Ovary (tissue), 10 donors: ENCODE measurements at places on chromosomes 4 and X.

DNA sequence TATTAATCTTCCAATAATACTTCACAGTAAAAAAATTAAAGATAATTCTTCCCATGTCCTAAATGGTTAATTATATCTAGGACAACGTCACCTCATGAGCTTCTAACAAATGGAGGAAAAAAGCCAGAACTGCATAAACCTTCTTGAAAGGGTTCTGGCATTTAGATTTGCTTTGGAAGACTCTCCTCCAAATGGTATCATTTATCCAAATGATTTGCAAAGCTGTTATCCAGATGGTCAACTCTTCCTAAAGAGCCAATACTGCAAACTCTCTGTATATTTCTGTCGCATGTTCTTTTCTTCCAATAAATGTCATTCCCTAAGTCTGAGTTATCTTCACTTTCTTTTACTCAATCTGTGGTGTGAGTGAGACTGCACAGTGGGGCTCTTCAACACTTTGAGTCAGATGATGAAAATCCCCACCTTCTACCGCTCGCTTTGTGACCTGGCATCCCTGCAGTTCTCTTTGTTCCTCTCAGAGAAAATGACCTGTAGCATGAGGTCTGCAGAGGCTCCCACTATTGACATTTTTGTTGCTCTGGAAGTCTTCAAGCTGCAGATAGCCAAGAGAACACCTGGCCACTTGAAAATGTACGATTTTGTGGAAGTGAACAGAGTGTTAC lies 52.9 kb downstream of the TMEM150C start:
- no peak for DNase-seq

GRCh38 chr4:124386648-124387047 lies 325.9 kb downstream of the ANKRD50 start:
- no peak for DNase-seq

DNA sequence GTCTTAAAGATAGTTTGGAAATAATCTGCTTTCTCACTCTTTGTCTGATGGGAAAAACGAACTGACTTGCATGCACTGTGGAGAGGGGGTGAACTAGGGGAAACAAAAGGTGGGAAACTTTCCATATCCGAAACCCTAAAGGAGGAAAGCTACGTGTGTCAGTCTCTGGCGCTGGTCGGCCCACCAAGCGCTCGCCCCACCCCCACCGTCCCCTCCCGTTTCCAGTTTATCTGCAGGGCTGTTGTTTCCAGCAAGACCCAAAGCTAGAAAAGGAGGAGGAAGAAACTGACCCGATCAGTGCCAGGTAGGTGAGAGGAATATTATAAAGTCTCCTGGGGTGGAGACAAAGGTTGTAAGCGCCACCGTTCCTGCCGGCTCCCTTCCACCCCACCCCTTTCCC lies 552 bp downstream of the TCEAL9 start:
- DNase-seq, result peak; percentile 52

DNA sequence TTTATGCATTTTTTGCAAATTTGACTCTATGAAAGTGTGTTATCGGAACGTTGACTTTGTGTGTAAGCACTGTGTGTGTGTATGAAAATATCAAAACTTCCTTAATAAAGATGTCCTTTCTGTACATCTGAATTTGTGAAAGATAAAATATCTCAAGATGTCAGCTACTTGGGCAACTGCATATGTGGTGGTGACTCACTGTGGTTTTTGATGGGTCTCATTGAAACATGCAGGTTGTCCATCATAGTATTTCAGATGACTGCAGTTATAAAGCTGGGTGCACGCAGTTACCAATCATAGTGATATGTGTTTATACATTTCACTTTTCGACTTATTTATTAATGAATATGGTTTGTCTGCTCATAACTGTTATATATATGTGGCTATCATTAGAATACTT lies 19.7 kb upstream of the BBS12 start:
- DNase-seq, result no peak

DNA sequence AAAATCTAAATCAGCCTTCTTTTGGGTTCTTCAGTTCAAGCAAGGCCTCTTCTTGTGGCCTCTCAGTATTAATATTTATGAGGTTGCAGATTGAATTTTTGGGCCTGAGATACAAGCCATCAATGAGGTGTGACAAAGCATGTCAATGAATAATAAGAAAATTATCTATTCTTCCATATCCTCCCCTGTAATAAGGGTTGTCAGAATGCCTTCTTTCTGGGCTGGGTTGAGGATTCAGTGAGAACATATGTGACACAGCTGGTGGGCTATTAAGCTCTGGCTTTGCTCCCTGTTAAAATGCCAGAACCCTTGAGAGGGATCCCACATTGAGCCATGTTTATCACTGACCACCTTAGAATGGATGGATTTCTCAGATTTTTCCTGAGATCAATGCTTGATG lies 187.2 kb downstream of the AR start:
- no peak for DNase-seq

DNA sequence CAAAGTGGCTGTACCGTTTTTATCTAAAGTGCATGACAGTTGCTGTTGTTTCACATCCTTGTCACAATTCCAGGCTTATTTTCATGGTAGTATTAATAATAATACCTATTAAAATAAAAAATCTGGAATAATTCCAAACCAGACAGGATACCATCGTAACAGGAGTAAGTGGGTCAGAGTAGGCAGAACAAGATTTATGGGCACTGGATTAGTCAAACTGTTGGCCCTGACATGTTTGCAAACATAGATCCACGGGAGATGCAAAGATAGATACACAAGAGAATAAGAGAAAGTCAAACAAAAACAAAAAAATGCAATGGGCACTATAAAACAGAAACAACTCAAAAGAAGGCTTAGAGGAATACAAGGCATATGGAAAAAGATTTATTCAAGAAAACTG lies 449.5 kb upstream of the HS3ST1 start:
- DNase-seq, result no peak

DNA sequence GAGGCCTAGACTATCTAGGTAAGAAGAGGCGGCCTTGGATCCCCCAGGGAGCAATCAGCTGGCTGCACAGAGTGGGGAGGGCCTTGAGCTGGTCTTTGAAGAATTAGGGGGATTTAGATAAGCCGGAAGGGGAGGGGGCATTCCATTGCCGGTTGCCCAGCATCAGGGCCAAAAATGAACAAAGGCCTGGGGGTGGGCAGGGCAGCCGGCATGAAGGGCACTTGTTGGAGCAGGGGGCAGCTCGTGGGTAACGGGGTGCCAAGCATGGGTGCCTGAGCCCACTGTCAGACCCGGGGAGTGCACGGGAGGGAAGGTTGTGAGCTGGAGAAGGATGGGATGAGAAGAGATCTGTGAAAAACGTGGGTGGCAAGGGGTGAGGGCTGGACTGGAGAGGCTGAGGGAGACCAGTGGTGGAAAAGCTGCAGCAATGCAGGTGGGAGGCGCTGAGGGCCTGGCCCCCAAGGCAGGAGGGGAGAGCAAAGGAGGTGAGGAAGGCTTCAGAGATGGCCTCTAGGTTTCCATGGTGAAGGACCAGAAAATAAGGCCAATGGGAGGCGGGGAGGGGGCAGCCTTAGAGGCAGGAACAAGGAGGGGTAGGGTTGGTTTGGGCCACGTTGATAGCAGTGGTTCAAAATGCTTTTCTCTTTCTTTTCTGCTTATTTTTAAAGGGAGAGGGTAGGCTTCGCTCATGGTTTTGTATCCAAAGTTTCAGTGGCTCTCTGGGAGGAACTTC lies 8.6 kb downstream of the KLF3 start:
- peak; percentile 61 for DNase-seq

GRCh38 chrX:11105080-11105479 lies 6.1 kb upstream of the HCCS start:
- no peak for DNase-seq

GRCh38 chrX:19556202-19556601 lies 40.9 kb upstream of the MAP3K15 start:
- no peak for DNase-seq

- DNase-seq, result no peak
Measured at GRCh38 chrX:130857207-130857606, 45.8 kb downstream of the ENOX2 start.

DNA sequence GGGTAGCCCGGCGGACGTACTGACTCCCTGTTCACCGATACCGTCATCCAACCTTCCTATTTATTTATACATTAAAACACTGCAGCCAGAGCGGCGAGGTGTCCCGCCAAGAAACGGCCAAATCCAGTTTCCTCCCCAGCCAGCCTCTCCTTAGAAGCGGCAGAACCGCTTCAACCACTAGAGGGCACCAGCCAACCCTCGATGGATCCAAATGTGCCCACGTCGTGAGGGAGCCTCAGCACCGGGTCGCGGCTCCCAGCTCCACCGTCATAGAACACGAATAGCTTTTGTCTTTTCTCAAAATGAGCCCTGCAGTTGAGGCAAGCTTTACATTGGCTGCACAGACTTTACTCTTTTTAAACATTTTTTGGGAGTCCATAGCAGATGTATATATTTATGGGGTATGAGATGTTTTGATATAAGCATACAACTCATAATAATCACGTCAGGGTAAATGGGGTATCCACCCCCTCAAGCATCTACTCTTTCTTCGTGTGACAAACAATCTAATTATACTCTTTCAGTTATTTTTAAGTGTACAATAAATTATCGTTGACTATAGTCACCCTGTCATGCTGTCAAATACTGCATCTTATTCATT lies 13.0 kb upstream of the HELT start:
- DNase-seq, result peak; percentile 81

- no peak for DNase-seq
Measured at GRCh38 chr4:4269331-4269731, 20.6 kb downstream of the LYAR start.
